Activated CD4-positive, alpha-beta memory T cell treated with anti-CD3 and anti-CD28 coated beads for 36 hours (primary cell): ENCODE measurements at places on chromosomes 7 and 10.

DNA sequence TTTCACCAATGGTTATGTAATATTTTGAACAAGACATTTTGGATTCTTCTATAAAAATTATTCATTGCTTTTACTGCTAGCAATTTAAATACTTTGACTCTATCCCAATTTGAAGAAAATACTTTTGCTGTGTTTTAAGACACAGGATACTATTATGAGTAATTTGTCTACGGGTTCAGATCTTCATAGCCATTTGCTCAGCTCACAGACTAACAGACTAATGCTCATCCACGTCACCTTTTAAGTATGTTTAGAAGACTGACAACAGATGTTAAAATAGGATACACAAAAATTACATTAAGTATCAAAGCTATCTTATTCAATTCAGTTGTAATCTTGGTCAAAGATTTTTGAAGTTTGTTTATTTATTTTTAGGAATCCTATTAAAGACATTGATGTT is 251.3 kb upstream of the CHRM2 start:
- DNase-seq = no peak

- peak; percentile 93 for DNase-seq
Measured at GRCh38 chr7:44638611-44639557, 32.5 kb downstream of the OGDH start.

DNA sequence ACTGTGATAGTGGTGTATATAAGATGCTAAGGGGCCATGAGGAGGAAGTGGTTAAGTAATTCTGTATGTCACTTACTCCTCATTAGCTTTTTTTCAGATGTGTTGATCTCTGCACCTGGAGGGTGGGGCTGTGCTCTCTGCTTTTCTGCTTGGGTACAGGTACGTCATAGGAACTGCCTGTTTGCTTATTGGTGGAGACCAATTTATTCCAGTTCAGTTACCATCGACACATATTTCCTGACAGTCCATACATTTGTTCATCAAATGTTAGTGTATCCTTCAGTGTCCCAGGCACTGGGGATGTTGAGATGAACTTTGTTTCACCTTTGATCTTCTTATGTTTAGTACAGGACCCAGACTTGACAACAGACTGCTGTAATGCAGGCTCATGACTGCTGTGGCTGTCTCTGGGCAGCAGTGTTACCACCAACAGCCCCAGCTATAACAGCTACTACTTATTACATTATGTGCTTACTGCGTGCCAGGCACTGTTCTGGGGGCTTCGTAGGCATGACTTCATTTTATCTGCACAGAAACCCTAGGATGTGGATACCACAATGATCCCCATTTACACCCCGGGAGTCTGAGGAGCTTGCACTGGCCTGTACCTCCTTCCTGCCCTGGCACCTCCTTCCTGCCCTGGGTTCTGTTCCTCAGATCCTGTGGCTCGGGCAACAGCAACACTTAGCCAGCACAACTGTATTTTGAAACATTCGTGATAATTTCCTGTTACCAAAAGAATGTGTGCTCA is 87.4 kb downstream of the BUB3 start:
- peak; percentile 52 for DNase-seq

DNA sequence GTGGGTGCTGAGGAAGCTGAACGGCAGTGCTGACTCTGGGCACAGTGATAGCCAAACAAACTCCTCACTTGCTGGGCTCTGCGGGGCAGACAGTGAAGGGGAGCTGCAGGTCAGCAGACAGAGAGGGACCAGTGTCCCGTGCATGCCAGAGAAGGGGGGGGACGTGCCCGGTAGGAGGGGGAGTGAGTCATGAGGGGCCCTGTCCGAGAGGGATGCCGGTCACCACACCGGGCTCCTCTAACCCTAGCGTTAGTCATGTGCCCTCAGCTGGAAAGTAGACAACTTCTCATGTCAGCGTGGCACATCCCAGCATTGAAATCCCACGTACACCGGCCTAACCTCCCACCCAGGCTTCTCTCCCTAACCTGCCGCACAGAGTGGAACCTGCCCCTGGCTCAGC is 117.1 kb upstream of the DPP6 start:
- DNase-seq = no peak

GRCh38 chr10:58795560-58795959 is 282.9 kb downstream of the BICC1 start:
- DNase-seq = no peak

DNA sequence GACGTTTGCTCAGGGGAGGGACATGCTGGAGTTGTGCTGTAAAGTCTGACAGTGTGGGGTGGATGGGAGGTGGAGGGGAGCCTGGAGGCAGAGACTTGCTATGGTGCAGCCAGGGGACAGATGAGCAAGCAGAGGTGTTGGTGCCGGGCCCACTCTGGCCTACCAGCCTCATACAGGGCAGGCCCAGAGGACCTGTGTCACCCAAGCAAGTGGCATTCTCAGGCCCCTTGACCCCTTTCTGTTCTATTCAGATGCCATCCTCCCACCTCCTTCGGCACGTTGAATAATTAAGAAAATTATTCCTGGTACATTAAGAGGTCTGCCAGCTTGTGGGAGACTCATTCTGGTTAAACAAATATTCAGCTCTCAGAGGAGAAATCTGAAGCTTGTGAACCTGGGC is 8.5 kb downstream of the WDFY4 start:
- DNase-seq = no peak

- DNase-seq = no peak
Measured at GRCh38 chr10:35993591-35994515, 351.8 kb upstream of the FZD8 start.

- DNase-seq = no peak
Measured at GRCh38 chr7:30476459-30477145, 2.0 kb downstream of the NOD1 start.

DNA sequence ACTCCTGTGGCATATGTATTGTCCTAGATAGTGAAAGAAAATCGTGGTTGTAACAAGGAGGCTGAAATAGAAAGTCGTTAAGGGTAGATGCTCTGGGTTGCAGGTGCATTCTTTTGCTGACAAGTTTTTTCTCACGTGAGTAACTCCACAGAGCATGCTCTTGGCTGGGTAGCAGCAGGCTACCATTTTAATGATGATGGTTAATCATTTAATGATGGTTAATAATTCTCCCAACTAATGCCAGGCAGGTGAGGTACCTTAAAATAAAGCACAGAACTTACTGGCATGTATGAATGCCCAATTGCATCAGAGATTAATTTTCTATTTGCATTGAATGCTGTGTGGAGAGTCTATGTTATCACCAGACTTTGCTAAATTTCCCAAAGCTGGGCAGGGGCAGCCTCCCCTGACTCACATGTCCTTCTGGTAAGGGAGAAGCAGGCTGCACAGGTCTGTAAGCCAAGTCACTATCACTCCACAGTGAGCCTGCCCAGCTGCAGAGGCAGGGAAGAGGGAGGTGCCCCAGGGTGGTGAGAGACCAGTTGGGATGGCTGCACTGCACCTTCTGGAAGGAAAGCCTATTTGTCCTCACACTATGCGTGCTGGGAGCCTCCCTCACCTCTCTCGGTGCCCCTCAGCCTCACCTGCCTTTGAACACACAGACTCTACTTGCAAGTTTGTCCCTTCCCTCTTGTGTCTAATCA is 287.0 kb upstream of the IGFBP3 start:
- no peak for DNase-seq

- peak; percentile 34 for DNase-seq
Measured at GRCh38 chr10:77926566-77927401, at the start of gene DLG5. Gene DLG5, minus strand, starts transcription at chr10:77926755. Its CDS starts 235 bp downstream, at chr10:77926520.

DNA sequence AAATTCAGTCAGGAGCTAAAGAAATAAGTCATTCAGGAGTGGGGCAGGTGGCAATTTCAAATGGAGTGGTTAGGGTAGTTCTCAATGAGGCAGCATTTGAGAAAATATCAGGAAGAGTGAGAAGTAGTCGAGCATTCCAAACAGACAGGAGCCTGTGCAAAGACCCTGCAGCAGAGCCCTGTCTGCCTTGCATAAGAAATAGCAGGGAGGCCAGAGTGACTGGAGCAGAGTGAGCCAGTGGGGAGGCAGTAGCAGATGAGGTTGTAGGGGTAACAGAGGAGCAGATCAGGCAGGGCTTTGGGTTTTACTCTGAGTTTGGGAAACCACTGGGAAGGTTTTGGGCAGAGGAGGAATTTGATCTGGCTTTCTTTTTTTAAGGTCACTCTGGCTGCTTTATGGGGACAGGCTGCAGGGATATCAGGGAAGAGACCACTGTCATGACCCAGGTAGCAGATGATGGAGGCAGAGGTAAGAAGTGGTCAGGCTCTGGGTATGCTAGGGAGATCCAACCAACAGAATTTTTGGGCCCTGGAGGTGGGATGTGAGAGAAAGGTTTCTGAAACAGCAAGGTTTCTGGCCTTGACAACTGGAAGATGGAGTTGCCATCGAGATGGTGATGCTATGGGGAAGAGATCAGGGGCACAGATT is 1.3 kb upstream of the BLVRA start:
- DNase-seq = no peak

DNA sequence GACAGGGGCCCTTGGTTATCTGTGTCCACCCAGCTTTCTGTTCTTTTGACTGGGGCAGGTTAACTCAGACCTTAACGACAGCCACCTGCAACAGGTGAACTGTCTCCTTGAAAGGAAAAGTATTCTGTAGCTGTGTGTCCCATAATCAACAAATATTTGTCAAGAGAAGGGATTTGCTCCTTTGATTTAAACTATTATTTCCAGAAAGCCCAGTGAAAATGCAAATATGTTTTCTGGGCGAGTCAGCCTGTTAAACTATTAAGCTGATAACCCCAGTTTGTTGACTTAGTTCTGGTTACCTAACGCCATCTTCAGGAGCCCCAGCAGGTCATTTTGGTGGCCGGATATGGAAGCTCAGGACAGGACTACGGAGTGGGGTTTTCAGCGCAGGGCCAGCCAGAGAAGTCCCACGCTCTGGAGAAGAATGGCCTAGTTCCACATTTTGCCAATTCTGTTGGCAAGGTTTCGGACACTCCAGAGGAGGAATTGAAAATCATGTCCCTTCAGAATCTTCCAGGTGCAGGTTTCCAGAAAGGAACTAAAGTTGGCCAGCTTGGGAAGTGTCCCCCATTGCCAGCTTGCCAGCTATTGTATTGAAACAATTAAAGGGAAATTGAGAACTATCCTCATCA is 54.5 kb downstream of the ADRA2A start:
- DNase-seq = no peak

GRCh38 chr10:75648854-75649253 is 217.4 kb downstream of the LRMDA start:
- DNase-seq = no peak

DNA sequence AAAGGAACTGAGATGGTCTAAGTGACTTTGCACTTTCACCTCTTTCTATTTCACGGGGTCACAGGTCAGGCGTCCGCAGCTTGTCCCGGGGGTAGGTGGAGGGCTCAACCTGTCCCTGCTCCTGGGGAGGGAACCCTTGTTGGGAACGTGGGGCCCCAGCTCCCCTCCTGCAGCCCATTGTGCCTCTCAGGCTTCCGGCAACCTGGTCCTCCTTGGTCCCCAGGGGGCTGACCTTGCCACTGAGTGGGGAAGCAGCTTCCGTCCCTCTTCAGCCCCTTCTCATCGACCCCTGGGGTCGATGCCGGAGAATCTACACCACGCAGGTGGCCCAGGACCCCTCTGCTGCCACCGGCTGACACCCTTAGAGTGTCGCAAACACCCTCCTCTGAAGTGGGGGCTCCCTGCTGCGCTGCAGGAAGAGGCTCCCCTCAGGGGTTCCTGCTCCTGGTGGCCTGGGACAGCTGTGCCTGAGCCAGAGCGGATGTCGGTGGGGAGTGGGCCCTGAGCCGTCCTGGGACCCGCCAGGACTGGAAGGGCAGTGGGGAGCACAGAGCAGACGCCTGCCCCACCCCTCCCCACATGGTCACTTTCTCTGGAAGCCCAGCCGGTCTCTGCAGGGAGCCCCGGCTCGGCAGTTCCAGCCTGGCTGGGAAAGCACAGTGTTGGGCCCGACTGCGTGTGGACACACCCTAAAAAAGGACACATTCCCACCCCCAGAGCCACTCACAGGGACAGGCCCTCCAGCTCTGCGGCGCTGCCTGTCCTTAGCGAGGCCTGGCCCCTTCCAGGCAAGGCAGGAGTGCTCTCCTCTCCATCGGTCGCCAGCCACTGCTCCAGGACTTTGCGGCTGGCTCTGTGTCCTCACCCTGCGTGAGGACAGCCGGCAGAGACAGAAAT is 357.5 kb upstream of the SHH start:
- no peak for DNase-seq

GRCh38 chr7:41925946-41926345 is 223.1 kb upstream of the INHBA start:
- DNase-seq = no peak

DNA sequence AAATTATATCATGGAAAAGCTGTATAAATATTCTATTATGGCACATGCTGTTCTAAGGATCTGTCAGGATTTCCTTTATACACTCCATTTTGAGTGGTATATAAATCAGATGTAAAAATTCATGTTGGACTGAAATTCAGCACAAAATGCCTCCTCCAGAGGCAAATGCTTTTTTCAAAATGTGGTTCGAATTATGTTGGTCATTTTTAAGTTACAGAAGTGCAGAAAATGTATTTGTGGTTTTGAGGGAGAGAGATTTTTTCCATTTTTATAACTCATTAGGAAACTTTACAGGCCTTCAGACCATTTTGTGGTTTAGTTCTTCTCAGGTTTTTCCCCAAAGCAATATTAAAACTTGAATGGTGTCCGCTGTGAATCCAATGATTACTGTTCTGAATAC is 2.9 kb downstream of the PPP1R3A start:
- DNase-seq = no peak

- DNase-seq = no peak
Measured at GRCh38 chr7:38147005-38147404, 31.0 kb upstream of the STARD3NL start.

GRCh38 chr7:100589341-100589947 is 3.3 kb downstream of the FBXO24 start:
- no peak for DNase-seq

DNA sequence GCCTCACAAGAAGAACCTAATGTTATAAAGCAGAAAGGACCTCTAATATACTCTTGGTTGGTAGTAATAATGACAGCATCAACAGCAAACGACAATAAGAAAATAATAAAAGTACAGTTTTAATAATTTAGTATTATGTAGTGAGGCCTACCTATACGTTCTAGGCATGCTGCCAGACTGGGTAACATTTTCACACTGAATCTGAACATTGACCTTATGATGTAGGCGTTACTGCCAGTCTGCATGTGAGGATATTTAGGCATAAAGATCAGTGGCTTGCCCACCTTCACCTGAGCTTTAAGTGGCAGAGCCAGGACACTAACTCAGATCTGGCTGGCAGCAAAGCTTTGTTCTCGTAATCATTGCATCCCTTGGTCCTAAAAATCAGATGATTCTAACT is 2.5 kb downstream of the FGL2 start:
- DNase-seq = no peak

- no peak for DNase-seq
Measured at GRCh38 chr10:44923611-44924010, 12.5 kb downstream of the TMEM72 start.

- peak; percentile 26 for DNase-seq
Measured at GRCh38 chr7:42939457-42940240, 7.5 kb downstream of the MRPL32 start.

DNA sequence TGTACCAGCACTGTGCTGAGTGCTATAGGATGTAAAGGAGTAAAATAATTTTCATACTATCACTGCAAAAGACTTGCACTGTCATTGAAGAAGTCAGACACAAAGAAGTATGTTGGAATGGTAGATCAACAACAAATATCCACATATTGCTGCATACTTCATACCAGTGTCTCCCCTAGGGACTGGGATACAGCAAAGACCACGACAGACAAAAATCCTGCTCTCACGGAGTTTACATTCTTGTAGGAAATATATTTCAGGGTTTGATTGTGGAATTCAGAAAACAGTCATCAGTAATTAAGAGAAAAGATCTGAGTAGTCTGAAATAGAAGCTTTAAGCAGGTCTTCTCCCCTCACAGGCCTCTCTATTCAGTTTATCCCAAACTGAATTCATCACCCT is 49.4 kb upstream of the PLXNA4 start:
- no peak for DNase-seq
